HFF-Myc (cell line): ENCODE measurements at places on chromosomes 6 and 20.
A peak's percentile ranks its signal among the peaks of the same experiment; 100 is the strongest.

DNA sequence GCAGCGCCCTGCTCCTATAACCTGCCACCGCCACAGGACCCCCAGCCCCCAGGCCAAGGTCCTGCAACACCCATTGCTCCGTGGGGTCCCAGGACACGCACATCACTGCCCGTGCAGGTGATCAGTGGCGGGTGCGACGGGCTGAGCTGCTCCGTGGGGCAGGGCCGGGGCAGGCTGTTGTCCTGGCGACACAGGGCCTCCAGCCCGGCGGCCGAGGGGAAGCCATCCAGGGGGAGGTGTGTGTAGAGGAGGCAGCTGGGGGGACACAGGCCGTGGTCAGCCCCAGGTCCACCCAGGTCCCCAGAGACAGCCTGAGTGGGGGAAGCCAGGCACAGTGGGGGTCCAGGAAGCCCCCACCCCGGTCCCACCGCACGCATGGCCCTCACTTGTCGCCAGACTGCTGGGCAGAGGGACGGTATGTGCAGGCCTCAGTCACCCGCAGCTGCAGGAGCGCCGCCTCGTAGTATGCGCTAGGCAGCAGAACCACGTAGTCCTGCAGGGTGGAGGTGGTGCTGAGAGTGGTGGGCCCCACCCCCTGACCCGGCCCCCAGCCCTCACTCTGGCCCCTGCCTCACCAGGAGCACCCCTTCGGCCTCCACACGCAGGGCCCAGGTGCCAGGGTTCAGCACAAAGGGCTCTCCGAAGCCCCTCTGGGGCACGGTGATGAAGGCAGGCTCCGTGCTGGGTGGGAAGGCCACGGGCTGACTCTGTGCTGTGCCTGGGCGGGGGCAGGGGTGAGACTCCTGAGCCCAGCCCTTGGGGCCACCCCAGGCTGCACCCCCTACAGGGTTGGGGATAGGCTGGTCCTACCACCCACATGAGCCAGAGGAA lies 30.4 kb downstream of the ADRM1 start:
- no peak for DNase-seq

- no peak for DNase-seq
Observed at GRCh38 chr6:137866200-137866913, 702 bp upstream of the TNFAIP3 start.

- DNase-seq = no peak
Observed at GRCh38 chr20:56995635-56996075, 270.8 kb downstream of the BMP7 start.

GRCh38 chr6:38508894-38509293 lies 130.8 kb downstream of the BTBD9 start:
- peak; percentile 27 for DNase-seq

DNA sequence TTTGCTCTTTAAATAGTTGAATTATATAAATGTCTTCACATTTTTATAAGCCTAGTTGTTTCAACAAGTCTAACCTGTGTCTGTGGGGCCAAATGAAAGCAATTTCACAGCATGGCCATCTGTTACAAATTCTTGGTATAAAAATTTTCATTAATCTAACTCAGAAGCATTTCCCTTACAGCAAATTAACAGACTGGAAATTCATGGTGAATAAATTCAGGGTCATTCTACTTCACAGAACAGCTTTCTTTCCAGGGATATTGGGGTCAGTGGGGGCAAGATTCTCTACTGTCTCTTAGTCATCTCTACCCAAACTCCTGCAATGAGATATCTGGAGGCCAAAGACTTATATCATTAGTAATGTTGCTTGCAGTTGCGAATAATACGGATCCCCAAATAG lies 352.1 kb downstream of the MMUT start:
- DNase-seq = no peak

DNA sequence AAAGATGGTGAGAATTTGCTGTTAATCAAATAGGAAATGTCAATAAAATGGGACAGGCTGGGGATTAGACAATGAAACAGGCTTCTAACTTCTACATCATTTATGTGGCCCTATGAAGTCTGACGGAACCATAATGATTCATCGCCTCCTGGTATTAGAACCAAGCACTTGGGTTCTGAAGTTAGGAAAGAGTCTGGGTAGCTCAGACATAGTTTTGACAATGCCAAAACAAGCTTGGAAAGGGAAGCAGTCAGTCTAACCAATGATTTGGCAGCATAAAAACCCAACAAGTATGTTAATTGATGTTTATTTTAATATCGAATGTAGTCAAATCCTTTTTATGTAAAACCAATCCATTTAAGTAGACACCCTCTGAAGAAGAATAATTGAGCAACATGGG lies 160.8 kb upstream of the RSPO3 start:
- DNase-seq = no peak

- no peak for DNase-seq
Observed at GRCh38 chr6:159842035-159842434, 42.0 kb downstream of the PNLDC1 start.

DNA sequence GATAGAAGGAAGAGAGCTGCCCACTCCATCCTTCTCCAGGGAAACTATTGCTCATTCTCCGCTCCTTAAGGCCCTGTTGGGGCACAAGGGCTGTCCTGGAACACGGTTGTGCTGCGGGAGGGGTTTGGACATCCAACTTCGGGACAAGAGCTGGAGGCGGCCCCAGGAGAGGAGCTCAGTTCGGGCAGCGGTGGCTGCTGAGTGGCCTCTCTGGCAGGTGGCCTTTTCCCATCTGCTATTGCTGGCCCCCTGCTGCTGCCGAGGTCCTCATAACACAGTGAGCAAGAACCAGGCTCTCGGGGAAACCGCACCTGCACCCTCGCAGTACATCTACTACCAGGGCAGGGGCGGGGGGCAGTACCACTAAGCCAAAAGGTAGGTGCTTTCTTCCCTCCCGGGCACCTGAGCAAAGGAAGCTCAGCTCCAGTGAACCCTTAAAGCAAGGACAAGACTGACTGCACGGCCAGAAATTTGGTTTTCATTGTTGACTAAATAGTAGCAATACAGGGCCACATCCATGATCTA lies 63.7 kb downstream of the PSMG4 start:
- no peak for DNase-seq

DNA sequence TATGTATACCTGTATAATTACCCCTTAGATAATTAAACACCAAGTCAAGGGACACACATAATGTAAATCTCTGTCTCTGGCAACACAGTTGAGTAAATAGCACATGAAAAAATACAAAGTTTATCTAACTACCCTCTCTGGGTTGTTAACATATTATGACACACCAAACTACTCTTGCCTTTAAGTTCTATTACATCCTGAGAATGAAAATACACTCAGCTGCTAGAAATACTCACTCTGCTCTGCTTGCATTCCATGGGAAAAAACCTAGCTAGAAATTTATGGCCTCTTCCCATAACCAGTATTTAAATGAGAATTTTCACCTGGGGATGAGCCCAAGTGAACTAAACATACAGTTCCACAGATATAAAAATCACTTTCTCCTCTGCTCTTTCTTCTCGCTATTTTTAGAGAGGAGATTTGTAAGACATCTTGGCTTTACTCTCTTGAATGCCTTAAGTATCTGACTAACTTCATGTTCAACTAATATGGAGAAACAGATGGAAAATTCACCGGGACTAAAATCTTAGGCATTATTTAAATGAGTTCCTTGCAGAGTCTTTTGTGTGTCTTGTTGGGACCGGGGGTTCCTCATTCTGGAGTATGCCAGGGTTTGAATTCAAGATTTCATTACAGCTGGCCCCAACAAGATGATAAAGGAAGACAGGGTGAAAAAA lies 140.9 kb downstream of the GJA10 start:
- no peak for DNase-seq

GRCh38 chr6:42075159-42075838 lies 25.0 kb downstream of the TAF8 start:
- DNase-seq = peak; percentile 27

GRCh38 chr20:32472581-32473207 lies 112.4 kb downstream of the NOL4L start:
- DNase-seq = no peak

- DNase-seq = no peak
Observed at GRCh38 chr6:146781836-146782235, 183.1 kb downstream of the ADGB start.

DNA sequence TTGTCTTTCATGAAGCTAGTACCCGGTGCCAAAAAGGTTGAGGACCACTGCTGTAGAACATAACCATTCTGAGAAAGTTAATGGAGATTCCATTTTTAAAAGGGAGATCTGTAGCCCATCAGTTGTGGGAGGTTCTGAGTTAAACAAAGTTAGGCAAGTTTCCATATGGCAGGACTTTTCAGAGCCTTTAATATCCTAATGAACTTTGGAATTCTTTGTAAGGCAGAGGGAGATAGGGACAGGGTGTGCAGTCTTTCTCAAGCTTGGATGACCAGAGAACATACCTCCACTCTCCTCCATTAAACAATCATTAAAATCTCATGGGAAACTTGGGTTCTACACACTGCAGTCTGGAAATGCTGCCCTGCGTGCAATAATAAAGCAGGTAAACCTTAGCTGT lies 14.8 kb downstream of the ADGRF4 start:
- no peak for DNase-seq

DNA sequence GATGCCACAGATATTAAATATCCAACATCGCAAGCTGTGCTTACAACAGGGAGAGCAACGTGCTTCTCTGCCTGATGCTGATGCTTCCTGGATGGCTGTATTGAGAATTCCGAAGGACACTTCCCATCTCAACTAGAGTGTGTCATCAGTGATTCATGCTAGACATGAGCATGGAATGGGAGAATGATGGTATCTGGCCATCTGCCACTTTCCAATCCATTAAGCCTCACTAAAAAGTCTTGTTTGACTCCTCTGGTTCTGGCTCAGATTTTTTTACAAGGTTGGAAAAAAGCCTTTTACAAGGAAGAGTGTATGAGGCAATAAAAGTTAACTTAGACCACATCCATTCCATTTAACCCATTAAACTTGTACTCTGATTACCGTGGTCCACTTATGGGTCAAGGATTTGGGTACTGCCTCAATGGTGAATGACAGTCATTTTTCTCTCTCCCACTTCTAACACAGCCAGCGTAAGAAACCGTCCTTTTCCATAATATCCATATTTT lies 265.3 kb downstream of the UST start:
- peak; percentile 100 for DNase-seq

DNA sequence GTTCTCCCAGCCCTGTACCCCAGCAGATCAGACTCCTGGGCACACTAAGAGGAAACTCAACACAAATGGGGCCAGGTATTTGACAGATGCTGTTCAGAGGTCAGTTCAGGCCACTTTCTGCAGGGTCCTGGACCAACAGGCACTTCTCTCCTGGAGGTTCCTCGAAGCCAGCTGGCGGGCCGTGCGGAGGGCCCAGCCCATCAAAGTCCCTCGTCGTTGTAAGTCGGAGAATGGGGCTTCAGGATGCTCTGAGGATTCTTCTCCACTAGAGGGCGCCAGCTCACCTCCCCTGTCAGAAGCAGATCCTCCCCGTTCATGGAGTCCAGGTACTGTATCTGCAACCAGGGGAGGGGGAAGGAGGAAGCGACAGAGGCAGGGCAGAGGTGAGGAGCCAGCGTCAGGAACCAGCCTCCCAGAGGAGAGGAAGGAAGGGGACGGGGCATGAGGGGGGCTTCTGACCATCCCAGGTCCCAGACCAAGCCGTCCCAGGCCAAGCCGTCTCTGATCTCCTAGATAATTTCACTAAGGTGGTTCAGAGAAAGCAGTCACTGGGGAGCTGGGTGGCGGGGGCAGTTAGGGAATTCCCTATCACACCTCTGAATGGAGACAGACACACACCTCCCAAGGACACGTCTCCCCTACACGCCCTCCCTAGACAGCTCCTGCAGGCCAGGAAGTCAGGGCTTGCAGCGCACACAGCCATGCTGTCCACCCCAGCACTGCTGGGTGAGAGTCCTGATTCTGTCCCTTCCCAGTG lies 11.7 kb upstream of the FAM83C start:
- DNase-seq = peak; percentile 86

GRCh38 chr6:153804755-153805330 lies 234.2 kb upstream of the OPRM1 start:
- no peak for DNase-seq

- no peak for DNase-seq
Observed at GRCh38 chr20:45051204-45052060, 49.5 kb downstream of the KCNS1 start.

DNA sequence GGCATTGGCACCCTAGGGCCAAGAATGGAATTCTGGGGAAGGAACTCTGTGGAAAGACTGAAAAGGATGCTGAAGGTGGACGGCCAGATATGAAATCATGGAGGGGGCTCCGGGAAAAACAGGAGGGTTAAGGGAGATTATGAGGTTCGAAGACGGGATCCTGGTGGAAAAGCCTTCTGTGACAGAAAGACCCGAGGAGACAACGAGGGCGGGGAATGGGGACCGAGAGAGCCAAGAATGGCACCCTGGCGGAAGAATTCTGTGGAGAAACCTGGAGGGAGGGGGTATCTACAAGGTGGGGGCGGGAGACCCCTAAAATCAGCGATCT lies 426 bp downstream of the TRMT6 start:
- DNase-seq = no peak

GRCh38 chr6:138509371-138509770 lies 10.1 kb upstream of the NHSL1 start:
- no peak for DNase-seq

GRCh38 chr6:19571176-19571575 lies 266.0 kb upstream of the ID4 start:
- DNase-seq = no peak

DNA sequence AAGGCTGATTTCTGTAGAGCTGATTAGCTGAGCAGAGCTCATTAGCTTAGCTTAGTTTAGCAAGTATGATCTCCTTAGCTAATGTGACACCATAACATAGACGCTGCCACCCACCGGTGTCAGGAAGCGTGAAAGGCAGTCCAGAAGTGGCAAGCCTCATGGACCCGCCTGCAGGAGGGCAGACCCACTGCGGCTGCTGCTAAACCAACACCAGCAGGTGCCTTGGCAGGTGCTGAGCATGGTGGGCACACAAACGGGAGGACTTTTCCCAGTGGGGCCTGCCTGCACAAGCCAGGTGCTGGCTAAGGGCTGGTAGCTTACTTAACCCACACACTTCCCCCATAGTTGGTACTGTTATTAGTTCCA lies 22.7 kb downstream of the ZDHHC14 start:
- DNase-seq = no peak

GRCh38 chr6:144785056-144785455 lies 499.9 kb downstream of the UTRN start:
- no peak for DNase-seq

DNA sequence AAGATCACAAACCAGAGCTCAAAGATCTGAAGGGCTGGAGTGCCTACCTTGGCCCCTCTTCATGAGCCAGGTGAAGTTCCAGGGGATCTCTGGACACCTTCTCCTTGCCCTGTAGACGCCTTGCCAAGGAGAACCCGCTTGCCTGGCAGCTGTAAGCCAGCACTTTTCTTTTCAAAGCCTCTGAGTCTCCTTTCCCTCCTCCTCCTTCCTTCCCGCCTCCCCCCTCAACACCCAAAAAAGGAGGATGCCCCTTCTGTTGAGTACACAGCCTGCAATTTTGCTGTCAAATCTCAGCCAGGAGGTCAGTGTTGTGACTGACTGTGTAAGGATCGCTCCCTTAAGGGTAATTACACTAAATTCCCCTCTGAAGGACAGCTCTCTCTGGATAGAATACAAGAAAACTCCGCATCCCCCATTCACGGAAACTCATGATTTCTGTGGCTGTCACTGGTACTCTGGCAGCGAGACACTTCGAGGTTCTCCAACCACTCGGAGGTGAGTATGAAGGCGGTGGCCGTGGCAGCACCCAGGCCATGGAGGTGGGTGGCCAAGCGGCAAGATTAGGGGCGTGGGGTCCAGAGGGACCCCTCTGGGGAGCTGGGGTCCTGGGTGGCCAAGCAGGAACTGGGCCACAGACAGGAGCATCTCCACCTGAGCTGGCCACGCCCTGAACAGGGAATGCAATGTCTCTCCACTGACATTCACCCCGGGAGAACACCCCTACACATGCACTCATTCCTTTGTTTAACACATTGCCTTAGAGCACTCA lies 23.2 kb upstream of the FOXP4 start:
- no peak for DNase-seq
